Esophagus mucosa (tissue), 1 donor: ENCODE measurements at places on chromosomes 7 and 10.
A peak's percentile ranks its signal among the peaks of the same experiment; 100 is the strongest.

- ATAC-seq = no peak
These were observed 43.2 kb upstream of the TES start for GRCh38 chr7:116167177-116167576.

- no peak for ATAC-seq
These were observed 235.8 kb downstream of the PAXIP1 start for GRCh38 chr7:154767142-154767541.

DNA sequence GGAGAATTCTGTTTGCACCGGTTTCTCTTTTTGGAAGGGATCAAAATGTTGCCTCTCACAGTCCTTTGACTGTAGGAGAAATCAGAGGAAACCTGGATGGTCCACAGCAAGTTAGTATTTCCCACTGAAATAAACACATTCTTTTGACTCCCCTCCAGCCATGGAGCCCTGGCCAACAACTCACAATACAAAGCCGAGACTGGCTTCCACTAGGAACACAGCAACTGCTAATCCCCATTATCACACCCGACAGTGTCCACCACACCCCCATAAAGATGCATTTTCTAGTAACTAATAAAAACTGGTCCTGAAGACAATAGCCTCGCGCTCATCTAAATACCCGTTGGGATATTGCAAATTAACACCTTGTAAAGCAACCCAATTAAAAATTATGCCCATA is 798 bp upstream of the MACROH2A2 start:
- ATAC-seq = no peak

DNA sequence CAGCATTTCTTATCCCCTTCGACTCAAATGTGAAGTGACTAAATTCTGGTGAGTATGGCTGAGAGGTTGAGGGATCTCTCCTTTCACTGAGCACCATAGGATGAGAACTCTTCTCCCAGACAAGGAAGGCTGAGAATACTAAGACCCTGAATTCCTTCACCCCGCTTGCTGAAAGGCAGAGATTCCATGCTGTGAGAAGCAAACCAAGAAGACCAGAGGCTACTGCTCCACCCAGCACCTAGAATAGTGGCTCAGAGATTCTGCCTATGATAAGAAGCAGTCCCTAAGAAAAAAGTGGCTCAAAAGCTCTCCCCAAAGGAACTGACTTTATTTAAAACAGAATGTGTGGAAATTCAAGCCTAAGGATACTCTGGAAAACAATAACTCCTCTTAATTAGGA is 26.7 kb upstream of the WNT2 start:
- ATAC-seq = no peak

DNA sequence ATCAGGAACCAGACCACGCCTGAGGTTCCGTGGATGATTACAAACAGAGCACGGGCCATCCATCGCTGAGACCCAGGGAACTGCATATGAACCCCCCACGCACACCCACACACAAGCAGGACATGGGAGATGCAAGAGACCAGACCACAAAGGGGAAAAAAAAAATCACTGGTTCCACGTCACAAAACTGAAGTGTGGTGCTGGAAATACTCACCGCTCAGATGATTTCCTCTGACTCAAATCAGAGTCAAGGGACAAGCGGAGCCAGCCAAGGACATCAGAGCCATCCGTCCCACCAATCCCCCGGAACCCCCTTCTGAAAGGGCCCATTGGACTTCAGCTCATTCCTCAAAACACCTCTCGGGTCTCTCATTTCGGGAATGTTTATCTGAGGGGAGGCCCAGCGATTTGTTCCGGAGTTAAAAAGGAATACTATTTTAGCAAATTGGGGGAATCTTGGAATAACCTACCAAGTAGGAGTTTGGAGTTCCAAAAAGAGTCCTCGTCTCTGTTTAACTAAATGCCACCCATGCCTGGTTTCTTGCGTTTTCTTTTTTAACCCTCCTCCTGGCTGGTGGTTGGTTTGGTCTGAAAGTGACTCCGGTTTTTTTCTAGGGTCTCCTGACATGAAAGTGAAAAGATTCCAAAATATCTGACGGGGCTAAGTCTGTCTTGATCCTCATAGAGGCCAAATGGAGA is 15.0 kb downstream of the SNX8 start:
- ATAC-seq = peak; percentile 50

DNA sequence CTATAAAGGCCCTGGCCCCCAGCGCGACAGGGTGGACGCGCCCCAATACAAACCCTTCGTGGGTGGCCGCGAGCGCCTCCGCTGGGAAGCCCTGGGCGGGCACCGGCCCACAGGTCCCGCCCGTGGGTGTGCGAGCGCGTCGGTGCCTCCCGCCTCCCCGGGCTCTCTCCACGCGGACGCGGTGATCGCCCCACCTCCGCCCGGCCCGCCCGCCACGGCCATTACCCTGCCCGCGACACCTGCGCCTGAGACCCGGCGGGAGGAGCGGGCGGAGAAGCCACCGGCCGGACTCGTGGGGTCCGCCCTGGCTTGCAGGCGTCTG is 81.2 kb downstream of the PAX2 start:
- peak; percentile 11 for ATAC-seq

DNA sequence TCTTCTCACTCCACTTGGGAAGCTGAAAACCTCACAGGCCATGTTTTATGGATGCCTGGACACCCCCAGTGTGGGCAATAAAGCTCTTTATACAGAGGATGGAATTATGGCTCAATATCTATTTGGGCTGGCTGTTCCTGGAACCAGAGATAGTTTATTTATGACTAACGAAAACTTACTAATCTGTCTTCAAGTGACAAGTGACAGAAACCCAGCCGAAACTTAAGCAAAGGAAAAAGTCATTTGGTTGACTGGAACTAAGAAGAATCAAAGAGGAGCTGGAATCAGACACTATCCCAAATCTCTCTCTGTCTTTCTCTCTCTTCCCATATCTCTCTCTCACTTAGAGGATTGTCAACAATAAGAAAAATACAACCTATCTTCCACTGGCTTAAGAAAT is 78.3 kb upstream of the CDK6 start:
- ATAC-seq = no peak

DNA sequence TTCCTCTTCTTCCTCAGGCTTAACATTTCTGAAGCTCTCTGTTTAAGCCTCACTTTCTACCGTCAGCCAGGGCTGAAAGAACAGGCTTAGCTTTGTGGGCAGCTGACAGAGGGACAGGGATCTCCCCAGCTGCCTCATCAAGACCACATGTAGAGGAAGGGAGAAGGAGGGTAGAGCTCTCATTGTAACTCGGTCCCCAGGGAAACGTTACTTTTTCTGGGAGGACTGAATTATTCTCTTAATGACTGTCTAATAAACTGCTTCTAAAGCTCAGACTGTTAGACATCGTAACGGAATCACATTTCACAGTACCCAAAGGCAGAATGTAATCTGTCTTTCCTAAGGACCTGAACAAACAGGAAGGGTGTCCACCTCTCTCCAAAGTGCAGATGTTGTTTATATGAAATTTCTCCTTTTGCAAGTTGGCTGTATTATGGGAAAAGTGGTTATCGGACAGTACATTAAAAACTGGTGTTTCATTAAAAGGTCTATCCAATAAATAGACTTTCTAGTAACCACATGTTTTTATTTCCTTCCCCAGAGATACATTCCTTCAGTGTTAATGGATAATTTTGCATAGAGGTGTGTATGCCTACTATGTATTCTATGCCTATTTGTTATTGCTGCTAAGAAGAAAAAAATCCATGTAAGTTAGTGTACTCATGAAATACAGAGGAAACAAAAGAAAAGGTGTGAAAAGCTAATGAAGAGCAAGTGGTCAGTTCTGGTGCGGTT is 144.2 kb downstream of the CTTNBP2 start:
- no peak for ATAC-seq
